ENCODE measurements at places on chromosomes 2 and 18.

- no peak for DNase-seq
Observed at GRCh38 chr18:62904396-62905285, 189.3 kb downstream of the PHLPP1 start.

- DNase-seq, result no peak
Observed at GRCh38 chr18:7877609-7878008, 310.5 kb downstream of the PTPRM start.

- DNase-seq, result no peak
Observed at GRCh38 chr2:70999362-70999761, 4.7 kb upstream of the TEX261 start.

DNA sequence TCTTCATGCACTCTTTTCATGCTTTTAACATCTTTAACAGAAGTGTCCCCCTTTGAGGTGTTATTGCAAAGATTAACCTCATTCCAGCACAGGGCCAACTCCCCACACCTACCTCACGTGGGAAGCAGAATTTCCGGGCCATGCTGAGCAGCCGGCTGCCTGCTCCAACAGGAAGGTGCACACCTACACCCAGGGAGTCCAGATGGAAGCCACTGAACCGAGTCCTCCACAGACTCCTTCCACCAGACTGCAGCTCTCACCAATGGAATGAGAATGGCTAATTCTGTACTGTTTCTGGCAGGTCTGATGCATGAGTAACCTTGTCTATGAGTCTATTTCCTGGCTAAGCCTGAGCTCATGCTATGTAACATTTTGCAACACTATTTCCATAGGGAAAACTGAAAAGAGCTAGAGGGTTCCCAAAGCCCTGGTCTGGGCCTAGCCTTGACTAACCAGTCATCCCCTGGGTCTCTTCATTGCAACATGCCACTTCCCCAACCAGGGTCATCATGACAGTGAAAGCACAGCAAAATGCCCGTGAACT, 11.0 kb downstream of the ERFE start:
- DNase-seq, result no peak

DNA sequence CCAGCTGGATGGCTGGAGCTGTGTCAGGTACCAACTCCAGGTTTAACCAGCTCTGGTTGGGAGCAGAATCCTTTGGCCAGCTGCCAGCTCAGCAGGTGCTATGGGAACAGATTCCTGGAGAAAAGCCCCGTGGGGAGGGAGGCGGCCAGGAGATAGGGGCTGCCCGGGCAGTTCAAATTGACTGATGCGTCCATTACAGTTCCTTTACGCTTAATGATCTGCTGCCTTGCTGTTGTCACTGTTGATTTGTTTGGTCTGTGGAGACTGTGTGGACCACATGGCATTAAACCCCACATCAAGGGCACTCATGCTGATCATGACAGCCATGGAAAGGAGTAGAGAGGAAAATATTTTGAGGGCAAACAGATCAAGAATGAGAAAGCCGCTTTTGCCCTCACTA, 200.0 kb downstream of the TSN start:
- peak; percentile 54 for DNase-seq

- no peak for DNase-seq
Observed at GRCh38 chr2:27615316-27615715, 13.5 kb downstream of the CCDC121 start.

GRCh38 chr2:128404709-128405466, 86.2 kb upstream of the HS6ST1 start:
- DNase-seq, result no peak

GRCh38 chr2:63822478-63822877, 19.2 kb upstream of the UGP2 start:
- no peak for DNase-seq

DNA sequence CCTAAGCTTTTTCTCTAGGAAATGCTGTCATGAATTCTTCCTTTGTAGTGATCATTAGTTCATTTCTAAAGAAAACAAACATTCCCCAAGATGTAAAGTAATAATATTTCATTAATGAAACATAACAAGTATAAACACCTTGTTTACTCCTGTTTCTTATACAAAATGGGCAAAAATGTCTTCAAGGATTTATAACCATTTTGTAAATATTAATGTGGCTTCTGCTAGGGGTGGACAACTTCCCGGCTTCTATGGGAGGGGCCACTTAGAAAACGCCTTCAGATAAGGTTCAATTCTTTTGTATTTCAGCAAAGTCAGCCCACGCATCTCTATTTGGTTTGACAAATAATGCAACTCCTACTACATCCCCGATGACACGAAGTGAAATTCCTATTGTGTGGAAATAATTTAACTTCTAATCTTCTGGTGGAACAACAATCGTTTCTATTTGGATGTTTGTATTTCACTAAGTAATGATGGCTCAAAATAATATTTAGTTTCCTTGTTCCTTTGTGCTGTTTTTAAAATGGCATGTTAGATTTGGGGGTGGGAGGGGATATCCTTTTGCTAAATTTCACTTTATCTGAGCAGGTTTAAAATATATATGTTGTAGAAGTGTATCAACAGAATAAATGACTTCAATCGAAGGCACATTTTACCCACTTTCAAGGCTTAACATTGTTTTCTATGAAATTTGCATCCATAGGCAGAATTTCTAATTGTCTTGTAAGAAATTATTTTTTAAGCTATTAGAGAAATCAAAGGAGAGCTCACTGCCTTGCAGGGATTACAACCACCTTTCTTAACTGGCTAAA, 14.7 kb upstream of the HOXD1 start:
- DNase-seq, result no peak

GRCh38 chr2:240308111-240308651, 127.3 kb upstream of the GPC1 start:
- no peak for DNase-seq

GRCh38 chr2:168599738-168600137, 143.7 kb downstream of the CERS6 start:
- no peak for DNase-seq

DNA sequence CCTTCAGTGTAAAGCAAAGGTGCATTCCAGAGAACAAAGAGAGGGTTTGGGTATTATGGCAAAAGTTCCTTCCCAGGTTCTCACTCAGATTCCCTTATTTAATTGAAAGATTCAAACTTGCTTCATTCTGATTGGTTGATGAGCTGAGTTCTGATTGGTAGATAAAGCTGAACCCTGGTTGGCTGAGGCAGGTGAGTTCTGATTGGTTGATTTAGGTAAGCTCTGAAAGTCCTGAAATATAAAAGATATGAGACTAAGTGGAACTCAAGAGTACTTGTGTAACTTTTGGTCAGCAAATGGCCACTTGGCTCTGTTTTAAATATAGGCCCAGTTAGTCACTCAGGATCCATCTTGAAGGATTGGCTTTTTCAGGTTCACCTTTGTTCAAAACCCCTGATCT, 99.8 kb upstream of the FBXO11 start:
- no peak for DNase-seq

GRCh38 chr2:31318361-31319336, 84.7 kb downstream of the EHD3 start:
- DNase-seq, result no peak

GRCh38 chr2:102294802-102295489, 16.4 kb upstream of the IL1RL1 start:
- DNase-seq, result no peak

DNA sequence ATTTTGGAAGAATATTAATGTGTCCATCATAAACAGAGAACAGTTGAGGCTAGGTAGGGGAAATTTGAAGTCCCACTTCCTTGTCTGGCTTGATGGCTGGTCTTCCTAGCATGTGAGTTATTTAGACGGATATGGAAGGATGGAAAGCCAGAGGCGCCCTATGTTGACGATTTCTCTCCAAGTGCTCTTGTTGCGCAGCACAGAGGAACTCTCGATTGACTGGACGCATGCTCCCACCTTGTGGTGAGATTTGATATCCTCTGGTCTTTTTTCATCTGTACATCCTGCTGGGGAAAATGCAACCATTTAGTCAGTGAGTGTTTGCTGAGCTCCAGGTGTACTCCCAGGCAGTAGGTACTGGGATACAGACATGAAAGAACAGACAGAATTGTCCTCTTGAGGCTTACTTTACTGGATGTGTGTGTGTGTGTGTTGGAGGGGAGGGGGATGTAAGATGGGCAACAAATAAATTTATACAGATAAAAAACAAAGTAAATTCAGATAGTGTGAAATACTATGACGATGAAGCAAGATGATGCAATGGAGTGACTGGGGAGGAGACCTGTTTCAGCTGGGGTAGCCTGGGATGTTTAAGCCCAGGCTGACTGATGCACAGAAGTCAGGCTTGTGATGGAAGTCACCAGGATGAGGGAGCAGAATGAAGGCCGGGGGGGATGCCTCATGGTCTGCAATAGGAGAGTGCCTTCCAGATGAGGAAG, 137.2 kb downstream of the TRIM43 start:
- DNase-seq, result peak; percentile 61

GRCh38 chr2:43707255-43708015, 31.2 kb upstream of the C1GALT1C1L start:
- no peak for DNase-seq

DNA sequence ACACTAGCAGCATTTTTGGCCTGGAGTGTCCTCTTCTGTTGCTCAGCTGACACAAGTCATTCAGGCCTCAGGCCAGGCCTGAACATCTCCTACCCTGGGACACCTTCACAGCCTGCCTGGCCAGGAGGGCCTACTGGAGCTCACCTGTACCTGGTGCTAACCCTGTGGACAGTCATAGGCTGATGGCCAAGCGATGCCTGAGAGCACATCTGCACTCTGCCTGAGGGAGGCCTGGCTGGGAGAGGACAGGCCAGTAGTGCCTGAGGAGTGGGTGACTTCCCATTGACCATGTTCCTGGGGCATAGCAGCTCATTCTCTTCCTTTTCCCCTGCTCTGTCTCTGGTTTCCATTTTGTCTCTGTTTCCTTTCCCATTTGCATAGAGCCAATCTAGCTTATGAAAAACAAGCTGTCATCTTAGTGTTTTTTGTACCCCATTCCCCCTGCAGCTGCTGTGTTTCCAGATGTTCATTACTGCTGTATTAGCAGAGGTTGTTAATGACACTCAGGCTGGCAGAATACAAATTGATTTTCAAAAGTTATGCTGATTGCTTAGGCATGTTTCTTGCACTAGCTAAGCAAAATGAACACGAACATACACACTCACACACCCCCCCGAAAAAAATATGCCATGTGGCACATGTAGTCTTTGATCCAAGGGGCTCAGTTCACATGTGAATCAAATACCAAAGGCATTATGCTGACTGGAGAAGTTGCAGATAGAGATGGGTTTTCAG, 149.7 kb upstream of the HS6ST1 start:
- DNase-seq, result no peak

DNA sequence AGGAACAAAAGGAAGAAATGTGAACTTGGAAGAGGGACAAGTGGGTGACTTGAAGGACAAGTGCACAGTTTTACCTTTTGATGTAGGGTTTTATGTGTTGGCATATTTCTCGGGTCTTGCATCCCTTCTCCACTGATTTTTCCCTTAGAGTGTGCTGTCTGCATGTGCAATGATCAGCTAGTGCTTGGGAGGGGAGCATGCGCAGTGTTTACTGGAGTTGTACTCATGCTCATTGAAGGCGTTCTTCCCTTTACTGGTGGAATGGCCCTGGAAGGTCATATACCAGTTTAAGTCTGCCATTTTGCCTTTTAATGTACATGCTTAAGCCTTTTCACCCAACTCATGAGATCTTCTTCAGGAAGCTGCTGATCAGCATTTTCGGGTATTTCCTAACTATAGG, 1168.0 kb downstream of the SUCLG1 start:
- DNase-seq, result no peak

GRCh38 chr2:203400805-203401585, 72.8 kb downstream of the ABI2 start:
- no peak for DNase-seq

DNA sequence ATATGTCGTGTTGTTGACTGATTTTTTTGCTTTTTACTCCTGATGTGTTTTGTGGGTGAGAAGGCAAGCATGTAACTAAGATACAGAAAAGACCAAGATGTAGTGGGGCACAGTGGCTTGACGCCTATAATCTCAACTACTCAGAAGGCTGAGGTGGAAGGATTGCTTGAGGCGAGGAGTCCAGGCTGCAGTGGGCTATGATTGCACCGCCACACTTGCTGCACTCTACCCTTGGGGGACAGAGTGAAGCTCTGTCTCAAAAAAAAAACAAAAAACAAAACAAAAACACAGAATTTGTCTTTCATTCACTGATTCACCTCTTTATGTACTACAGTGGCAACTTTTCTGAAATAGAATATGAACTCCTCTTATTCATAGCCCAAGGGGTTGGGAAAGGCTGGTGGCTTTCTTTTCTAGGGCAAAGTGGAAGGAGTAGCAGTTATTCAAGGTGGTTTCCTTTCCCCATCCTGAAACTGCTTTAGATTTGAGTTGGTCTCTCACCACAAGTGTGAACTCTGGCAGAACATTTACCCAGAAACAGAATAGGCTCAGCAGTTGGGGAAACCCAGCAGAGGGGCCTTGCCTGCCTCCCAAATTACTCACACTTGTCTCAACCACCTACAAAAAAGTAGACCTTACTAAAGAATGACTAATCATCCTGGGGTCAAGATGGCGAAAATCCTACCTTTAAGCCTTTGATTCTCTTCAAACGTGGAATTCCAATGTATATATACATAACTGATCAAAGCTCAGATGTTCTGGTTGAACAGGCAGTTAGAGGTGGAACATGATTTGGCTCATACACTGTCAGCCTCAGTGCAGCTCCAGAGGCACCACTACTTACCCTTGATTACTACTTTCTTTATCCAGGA, 6.5 kb downstream of the TANK start:
- DNase-seq, result no peak

- DNase-seq, result no peak
Observed at GRCh38 chr2:111117598-111118480, 2.9 kb upstream of the BCL2L11 start.

DNA sequence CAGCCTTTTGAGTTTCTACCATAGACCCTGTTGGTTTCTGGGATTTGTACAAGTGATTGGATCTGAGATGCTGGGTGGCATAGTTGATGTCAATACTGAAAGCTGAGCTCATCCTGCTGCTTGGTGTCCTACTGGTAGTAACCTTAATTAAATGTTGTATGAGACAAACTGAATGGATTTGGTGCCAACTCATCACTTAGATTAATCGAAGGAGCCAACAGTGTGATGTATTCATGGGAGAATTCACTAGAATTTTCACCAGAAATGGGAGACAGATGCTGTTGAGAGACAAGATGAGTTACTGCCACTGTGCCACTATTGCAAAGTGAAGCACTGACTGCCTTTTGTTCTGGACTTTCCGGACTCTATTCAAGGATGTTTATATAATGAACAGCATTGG, 158.5 kb downstream of the THADA start:
- no peak for DNase-seq

- no peak for DNase-seq
Observed at GRCh38 chr2:227322530-227323205, 2.4 kb upstream of the MFF start.

DNA sequence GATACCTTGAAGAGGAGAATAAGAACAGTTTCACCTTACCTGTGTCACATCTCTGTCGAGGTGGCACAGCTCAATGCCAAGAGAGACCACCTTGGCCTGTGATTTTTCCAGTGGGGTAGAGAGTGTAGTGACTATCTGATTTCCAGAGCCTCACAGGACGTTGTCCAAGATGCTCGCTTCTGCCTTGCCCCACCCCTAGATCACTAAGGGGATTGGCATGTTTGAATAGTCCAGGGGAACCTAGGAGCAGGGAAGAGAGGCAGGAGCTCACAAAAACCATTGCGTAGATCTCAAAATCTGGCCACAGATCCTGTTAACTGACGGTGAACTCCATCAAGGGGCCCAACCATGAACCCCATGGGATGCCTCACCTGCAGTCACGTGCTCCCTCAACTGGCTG, 24.2 kb downstream of the TMEM178A start:
- no peak for DNase-seq
